ENCODE measurements at places on chromosomes 12 and 14.

DNA sequence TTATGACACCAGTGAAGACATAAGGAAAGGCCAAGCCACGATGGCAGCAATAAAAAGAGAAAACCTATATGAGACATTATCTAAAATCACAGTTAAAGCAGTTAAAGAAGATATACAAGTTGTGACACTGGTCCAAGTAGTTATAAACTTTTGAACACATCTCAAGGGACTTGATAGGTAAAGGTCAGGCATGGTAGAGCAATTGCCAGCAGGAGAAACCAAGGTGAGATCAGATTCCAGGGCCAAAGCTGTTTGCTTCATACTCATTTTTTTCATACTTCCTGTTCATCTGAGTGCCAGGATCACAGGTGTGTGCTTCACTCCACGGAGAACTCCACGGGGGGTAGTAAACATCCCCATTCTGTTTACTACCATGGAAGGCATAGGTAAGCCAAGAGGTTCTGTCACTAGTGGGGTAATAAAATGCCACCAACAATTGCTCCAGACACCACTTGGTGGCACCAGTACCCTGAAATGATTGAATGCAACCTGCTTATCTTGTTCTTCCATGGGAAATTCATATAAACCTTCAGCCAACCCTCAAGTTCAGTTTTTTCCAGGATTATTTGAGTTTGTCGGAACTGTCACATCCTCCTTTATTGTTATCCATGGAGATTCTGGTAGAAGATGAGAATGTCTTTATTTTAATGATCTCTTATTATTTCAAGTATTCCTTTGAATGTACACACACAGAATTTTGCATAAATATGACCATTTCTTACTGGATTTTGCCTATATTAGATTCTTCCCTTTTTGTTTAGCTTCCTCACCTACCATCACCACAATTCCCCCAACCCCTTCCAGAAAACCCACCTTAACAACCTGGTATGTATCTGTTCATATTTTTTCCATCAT lies 59.2 kb upstream of the TSPAN8 start:
- DNase-seq = no peak

DNA sequence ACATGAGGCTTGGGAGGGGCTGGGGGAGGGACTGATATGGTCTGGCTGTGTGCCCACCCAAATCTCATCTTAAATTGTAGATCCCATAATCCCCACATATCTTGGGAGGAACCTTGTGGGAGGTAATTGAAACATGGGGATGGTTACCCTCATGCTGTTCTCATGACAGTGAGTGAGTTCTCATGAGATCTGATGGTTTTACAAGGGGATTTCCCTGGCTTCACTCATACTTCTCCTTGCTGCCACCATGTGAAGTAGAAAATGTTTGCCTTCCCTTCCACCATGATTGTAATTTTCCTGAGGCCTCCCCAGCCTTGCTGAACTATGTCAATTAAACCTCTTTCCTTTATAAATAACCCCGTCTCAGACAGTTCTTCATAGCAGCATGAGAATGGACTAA lies 362.9 kb downstream of the PCNX1 start:
- no peak for DNase-seq

- DNase-seq = no peak
Observed at GRCh38 chr14:33420051-33420627, 481.5 kb downstream of the NPAS3 start.

DNA sequence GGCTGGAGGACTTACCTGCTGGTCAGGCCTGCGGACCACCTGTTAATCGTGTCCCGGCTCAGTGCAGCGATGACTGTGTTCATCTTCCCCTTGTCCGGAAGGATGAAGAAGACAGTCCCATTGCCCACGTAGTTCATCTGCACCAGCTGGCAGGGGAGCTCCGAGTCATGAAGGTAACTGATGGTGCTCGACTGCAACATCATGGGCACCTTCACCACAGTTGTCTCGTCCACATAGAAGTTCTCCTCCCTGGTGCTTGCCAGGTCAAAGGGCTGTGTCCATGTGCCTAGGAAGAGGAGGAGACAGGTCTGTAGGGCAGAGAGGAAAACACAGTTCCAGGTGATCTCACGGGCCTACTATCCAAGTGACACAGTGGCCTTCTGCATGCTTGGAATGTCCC lies 13.4 kb downstream of the SERPINA6 start:
- no peak for DNase-seq

GRCh38 chr12:19065223-19065622 lies 64.3 kb upstream of the PLEKHA5 start:
- DNase-seq = no peak

DNA sequence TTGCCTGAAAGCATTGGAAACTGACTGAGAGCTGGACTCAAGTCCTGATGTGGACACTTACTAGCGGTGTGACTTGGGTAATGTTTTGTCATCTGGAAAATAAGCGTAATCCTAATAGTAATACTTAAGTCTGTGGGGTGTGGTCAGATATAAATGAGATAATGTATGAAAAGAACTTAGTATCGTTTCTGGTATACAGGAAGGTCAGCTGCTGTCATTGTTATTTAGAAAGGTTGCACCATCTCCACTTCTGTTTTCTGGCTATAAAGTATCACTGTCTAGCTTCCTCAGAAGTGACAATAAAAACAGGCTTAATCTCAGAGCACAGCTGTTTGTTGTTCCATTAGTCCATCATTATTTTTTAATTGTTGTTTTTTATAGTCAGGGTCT lies 34.1 kb upstream of the TUBA1C start:
- DNase-seq = no peak

DNA sequence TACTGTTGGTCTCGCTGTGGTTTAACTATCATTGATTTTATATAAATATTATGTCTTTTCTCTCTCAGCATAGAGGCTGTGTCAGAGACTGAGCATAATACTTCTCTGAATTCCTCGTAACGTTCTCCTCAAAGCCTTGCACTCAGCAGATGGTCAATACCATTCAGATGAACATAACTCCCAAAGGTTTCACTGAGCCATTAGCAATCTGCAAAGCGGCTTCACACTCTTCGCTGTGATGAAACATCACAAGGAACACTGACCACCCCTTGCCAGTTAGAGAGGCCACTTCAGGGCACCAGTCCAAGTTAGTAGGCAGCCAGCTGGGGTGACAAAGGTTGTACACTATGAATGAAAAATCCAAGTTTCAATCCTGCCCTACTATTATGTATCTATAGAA lies 30.1 kb upstream of the STON2 start:
- DNase-seq = no peak

DNA sequence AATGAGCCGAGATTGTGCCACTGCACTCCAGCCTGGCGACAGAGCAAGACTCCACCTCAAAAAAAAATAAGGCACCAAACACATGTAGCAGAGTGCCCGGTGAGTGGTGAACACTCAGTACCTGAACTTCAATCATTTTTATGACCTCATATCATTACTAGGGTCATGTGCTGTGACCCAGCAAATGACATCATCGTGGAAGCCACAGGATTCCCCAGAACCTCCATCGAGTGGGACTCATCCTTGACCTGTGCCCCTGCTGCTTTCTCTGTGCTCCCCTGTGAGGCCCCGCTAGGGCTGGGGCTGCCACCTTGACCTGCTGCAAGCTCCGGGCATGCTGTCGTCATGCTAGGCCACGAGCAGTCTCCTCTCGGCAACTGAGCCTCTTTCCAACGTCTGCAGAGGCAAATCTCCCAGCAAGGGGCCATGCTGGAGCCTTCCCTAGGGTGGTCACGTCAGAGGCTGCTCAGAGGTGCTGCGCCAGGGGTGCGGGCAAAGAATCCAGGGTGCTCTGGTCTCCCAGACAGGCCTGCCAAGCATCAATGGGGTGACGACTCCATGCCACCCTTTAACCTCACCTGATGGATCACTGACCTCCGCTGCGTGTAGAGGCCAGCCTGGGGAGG lies 18.5 kb downstream of the GLTP start:
- no peak for DNase-seq

DNA sequence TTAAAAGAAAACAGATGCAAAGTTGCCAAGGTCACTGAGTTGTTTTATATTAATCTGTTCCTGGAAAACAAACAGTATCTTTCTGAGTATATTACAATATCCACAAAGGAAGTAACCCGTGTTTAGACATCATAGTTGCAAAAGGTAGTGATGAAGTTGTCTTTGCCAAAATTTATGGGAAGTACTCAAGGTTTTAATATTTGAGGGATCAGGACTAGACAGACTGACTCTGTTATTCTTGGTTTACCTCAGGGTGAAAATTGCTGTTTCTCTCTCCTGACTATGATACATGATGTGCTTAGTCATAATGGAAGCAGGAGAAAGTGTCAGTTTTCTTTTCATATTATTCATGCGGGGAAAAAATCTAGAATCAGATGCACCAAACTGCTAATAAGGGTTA lies 28.3 kb downstream of the TMEM233 start:
- DNase-seq = no peak

- DNase-seq = no peak
Observed at GRCh38 chr14:74241652-74242017, 2.4 kb downstream of the VSX2 start.

DNA sequence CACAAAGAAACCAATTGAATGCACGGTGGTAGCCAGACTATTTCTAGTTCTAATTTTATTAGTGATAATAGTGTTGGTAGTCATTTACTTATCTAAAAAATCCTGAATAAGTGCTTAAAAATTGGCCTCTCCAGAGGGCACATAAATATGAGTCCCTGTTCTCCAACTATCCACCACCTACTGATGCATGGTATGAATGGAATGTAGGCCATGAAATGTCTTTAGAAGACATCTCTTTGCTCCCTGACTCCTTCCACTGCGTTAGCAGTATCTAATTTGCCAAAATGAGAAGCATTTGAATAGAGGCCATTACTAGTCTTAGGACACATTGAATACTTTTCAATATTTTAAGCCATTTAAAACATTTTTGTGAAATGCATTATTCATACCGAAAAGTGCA lies 261.7 kb downstream of the LRFN5 start:
- no peak for DNase-seq

- DNase-seq = no peak
Observed at GRCh38 chr12:89980236-89980635, 271.6 kb upstream of the ATP2B1 start.

DNA sequence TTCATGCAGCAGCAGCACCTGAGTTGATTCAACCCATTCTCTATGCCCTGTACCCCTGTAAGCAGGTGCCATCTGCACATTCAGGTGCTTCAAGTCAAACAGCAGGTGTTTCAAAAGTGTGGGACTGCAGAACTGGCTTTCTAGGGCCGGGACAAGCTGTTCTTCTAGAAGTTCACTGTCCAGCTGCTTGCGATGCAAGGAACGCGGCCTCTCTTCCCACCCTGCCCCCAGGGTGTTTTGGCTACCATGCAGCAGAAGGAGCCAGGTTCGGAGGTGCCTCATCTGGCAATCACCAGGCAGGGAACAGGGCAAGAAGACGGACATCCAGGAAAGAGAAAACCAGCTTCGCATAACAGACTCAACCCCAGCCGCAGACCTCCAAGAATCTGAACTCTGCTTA lies 35.2 kb downstream of the TMEM132D start:
- DNase-seq = no peak

GRCh38 chr12:58434726-58435125 lies 485.6 kb downstream of the LRIG3 start:
- DNase-seq = no peak

- peak; percentile 53 for DNase-seq
Observed at GRCh38 chr14:101628471-101628966, 67.2 kb downstream of the DIO3 start.

- no peak for DNase-seq
Observed at GRCh38 chr14:57492859-57493258, 798 bp downstream of the CCDC198 start.

DNA sequence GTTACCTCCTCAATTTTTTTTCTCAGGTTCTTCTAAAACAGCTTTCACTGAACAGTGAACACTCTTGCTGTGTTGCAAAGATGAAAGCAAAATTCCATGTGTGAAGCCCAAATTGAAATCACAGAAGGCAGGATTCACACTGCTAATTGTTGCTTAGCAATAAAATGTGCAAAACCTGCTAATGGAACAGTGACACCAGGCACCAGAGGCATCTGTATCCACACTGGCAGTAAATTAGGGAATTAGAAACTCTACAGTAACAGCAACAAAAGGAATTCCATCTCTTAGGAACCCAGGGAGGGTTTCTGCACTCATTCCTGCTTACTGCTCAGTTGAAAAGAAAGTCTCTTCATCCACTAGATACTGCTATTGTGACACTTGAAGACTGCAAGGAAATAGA lies 202.3 kb downstream of the GXYLT1 start:
- no peak for DNase-seq

DNA sequence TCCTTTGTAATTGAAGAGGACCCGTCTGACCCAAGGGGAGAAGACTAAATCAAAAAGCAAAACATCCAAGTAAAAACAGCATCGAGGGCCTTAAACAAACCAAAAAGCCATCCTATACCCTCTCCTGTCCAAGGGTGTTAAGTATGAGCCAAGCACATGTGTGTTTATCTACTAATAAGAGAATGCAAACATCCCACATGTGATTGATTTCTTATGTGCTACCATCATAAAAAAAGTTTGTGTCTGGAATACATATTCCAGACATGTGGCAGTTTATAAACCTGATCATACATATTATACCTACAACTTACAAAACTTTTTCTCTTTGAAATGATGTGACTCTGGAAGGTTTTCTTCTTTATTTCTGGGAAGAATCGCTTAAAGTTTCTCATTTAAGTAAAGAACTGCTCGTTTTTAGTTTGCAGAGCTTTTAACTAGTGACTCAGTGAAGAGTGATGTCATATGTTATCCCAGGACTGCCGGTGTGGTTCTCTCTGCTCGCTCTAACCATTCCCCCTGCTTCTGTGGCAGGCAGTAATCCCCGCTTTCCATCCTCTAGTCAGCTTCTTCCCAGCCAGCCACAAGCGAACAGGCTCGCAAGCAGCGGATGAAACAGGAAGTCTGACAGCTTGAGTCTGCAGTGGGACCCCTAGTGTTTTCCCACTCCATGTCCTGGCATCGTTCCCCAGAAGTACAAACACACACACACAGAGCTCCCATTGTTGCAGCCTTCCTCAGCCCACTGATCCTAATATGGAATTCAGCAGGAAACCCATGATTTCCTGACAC lies 431 bp upstream of the RHOJ start:
- no peak for DNase-seq

DNA sequence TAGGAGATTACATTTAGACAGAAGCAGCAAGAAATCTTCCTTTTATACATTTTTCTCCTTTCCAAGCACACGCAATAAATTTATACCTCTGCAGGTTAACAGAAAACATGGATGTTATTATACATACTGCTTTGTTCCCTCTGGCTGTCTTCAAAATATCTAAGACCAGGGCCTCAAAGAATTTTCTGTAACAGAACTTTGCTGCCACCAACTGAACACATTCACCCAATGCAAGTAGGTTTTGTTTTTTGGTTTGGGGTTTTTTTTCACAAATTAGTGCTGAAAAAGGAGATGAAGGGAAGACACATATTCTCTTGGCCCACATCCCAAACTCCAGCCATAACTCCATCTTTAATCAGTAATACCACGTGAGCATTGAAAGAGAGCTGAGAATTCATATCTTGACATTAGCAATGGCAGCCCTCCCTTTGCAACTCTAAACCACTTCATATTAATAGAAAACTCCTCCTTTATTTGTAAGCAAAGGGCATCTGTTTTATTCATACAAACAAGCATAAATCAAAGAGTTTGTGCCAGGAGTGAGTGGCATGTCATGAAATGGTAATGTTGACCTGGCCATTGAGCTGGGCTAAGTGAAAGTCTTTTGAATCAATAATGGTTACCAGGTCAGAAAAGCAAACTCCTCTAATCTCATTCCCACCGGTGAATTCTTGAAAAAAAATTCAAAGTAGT lies 150.8 kb upstream of the FSCB start:
- no peak for DNase-seq
